ENCODE measurements at places on chromosomes 4 and X. TPM values are rescaled to one million over a fixed set of nuclear protein-coding genes. Genes with fewer than 3 reads are reported as not detected.

NUDT9 gene
- 15.5 TPM for total RNA-seq

CSAG3 gene
- total RNA-seq = not detected

SCLT1 gene
- total RNA-seq = 12.4 TPM

PNMA3 gene
- total RNA-seq = under 0.01 TPM

ZNF630 gene
- 2.0 TPM for total RNA-seq

CLTRN gene
- total RNA-seq = not detected

All from fibroblast of the aortic adventitia (primary cell).